ENCODE measurements at places on chromosomes 16 and 17.

- DNase-seq, result no peak
These were observed 1503.7 kb downstream of the CDH11 start for GRCh38 chr16:63617990-63618763.

GRCh38 chr17:31003225-31003866, 32.5 kb downstream of the RNF135 start:
- no peak for DNase-seq

DNA sequence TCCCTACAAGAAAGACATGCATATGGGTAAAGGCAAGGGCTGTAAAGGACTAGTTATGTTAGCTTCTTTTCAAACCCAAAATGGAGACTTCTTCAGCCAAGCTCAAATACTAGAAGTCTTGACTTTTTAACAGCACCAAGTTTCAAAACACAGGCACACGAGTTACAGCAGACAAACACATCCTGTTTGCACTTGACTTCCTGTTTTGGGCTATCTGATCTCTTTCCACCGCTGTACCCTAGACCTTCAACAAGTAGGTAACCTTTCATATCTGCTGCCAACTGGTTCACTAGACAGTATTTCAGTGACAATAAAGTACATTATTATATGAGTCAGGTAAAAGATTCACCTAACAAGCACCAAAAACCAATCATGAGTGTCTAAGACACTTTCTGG, 12.3 kb downstream of the RFFL start:
- peak; percentile 84 for DNase-seq

- DNase-seq, result no peak
These were observed 5.0 kb upstream of the MAPK3 start for GRCh38 chr16:30127993-30128392.

GRCh38 chr16:21197112-21197511, 14.3 kb downstream of the ZP2 start:
- no peak for DNase-seq

DNA sequence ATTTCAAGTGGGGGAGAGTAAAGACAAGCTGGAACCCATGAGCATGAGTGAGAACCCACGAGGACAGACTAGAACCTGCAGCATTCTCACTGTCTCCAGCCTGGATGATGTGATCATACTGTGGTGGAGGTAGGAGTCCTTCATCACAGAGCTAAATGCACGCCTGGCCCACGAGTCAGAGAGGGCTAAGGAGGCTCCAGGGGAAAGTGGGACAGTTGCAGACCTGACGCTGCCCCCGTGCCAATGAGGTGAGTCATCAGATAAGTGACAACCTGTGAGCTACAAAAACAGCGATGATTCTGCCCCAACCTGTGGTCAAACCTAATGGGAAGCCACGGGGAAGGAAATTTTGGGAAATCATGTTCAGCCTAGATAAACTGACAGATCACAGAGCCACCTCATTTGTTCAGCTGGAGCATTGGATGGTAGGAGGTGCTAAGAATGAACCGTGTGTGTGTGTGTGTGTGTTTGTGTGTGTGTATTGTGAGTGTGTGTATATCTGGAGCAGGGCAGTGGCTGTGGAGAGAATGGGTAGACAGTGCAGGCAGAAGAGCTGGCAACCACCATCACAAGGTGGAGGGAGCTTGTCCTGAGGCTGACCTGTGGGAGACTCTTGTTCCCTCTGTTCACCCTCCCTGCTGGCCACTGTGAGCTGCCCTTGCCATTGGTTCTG, 131.8 kb downstream of the UTP18 start:
- no peak for DNase-seq

- no peak for DNase-seq
These were observed 5.5 kb downstream of the CCDC182 start for GRCh38 chr17:57739402-57740234.

DNA sequence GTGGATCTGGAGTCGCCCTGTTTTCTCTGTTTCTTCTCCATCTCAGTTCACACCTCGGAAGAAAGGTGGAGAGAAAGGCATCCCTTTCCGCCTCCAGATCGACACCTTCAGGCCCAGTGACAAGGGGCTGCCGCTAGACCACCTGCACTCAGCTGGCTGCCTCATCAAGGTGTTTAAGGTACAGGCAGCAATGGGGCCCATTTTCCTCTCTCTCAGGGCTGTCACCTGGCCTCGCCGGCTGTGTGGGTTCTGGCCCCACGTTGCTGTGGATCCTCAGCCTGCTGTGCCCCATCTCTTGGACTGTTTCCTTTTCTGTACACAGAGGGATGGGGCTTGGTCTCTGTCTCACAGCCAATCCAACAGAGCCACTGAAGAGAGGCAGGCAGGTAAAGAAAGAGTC, 17.4 kb upstream of the STAC2 start:
- no peak for DNase-seq

GRCh38 chr17:27888945-27889344, 4.2 kb downstream of the LYRM9 start:
- no peak for DNase-seq

DNA sequence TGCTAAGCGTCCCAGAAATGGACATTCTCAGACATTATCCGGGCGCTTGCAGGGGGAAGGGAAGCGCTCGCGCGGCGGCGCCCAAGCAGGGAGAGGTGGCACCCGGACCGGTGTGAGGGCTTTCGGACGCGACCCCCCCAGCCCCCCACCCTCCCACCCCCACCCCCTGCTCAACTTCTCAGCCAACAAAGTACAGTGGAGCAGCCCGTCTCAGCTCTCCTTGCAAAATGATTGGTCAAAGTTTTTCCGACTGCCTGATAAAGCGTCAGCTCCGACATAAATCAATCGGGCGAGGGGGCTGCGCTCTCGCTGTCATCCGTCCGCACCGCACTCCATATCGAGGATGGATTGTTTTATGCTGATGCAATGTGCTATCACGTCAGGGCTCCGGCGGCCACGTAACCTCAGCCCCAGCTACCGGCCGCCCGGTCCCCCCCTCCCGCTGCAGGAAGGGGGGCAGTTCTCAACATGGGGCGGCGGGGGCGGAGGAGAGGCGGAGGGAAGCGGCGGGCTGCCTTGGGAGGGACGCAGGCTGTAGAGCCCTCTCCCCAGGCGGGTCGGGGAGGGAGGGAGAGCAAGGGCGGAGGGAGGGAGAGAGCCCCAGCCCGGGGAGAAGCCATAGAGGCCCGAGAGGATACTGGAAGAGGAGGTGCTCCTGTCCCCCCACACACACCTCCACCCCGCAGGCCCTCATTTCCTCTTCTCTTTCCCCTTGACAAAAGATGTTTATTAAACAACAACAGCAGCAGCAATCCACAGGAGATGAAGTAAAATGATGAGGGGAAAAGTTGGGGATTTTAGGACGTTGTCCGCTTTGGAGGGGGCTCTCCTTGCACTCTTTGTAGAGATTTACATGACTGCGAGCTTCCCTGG, at the start of gene HOXB9:
Gene HOXB9 (minus strand): TSS at position 114 of the 873 bp plus-strand sequence. CDS start 89 bp downstream, at position 25.
- no peak for DNase-seq

- no peak for DNase-seq
These were observed 176.9 kb upstream of the GSE1 start for GRCh38 chr16:85436207-85436606.

DNA sequence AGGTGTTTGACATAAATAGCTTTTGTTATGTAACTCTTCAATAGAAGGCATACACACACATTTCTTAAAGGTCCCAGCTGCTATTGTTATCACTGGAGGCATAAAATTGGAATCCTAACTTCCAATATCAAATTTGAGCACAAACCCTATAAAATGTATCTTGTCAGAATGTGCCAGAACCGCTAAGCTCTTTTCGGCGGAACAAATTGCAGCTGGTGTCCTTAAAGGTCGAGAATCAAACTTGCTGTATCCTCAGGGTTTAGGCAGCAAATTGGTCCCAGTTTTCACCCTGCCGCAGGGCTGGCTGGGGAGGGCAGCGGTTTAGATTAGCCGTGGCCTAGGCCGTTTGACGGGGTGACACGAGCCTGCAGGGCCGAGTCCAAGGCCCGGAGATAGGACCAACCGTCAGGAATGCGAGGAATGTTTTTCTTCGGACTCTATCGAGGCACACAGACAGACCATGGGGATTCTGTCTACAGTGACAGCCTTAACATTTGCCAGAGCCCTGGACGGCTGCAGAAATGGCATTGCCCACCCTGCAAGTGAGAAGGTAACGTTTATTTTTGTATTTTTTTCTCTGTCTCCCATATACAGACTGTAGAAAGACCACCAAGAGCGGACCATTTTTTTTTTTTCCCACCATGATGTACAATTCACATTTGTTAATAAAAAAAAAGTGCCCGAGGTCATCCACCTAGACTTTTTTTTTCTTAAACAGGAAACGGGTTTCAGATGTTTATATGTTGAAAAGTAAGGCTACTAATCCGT, 297.1 kb downstream of the IRF8 start:
- no peak for DNase-seq

- DNase-seq, result peak; percentile 31
These were observed 4.3 kb upstream of the SGF29 start for GRCh38 chr16:28549301-28549899.

- no peak for DNase-seq
These were observed 37.1 kb downstream of the AMFR start for GRCh38 chr16:56388209-56388608.

- DNase-seq, result no peak
These were observed 82.7 kb downstream of the PGS1 start for GRCh38 chr17:78460951-78461798.

- no peak for DNase-seq
These were observed 317.6 kb downstream of the CBLN1 start for GRCh38 chr16:48963901-48964615.

- DNase-seq, result no peak
These were observed 95.6 kb upstream of the HLF start for GRCh38 chr17:55168958-55169687.

GRCh38 chr16:86863609-86864008, 285.3 kb downstream of the FOXL1 start:
- no peak for DNase-seq

DNA sequence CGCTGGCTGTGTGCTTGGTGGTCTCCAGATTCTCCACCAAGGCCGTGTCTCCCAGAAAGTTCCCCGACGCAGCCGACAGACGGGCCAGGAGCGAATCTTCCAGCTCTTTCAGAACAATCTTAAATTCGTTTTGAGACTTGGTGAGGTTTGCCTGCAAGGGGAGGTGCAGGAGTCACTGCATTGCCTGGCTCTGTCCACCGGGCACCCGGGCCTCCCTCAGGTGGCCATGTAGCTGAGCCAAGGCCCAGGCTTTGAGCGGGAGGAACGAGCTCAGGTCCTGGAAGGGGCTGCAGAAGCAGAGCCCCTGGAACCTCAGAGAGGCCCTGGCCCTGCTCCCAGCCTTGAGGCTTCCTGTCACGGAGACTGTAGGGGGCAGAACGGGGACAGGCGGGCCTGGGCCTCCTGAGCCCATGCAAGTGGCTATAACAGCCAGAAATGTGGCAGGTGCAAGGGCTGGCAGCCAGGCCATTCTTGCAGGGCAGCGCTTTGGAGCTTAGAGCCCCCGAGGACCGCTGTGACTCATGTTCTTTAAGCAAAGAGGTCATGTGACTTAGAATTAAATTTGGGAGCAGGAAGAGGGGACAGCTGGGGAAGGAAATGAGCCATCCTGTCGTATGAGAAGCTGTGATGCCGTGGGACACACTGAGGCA, 72.4 kb downstream of the PGS1 start:
- DNase-seq, result no peak

DNA sequence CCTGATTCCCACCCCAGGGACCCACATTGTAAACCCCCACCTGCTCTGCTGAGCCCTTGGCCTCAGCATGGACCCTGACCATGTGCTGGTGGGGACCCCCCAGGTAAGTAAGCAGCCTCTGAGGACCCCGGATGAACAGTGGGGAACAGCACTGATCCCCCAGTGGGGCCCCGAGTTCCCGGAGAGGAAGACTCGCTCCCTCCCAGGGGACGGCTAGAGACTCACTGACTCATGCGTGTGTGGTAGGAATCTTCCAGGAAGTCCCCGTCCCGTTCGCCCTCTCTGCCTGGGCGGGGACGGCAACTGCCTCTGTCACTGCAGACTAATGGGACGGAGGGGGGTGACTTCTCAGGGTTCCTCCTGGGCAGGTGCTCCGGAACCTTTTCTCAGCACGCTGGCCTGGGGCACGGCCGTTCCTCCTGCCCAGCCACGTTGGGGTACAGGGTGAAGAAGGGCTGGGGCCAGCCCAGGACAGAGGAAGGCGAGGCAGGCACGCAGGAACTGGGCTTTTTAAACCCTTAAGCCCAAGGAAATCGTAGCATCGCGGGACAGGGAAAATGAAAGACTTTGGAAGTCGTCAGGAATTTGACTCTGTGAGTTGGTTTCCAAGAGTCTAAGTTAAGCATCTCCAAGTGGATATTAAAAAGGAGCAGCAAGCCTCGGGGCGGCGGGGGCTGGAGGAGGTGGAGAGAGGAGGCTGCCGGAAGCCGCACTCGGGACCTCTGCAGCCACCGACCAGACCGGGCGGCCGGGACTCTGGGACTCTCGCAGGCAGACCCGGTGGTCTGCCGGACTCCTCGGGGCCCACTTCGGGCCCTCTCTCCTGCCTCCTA, 178.7 kb downstream of the SEC14L1 start:
- DNase-seq, result peak; percentile 65

- no peak for DNase-seq
These were observed 10.0 kb downstream of the SALL1 start for GRCh38 chr16:51141106-51141505.

DNA sequence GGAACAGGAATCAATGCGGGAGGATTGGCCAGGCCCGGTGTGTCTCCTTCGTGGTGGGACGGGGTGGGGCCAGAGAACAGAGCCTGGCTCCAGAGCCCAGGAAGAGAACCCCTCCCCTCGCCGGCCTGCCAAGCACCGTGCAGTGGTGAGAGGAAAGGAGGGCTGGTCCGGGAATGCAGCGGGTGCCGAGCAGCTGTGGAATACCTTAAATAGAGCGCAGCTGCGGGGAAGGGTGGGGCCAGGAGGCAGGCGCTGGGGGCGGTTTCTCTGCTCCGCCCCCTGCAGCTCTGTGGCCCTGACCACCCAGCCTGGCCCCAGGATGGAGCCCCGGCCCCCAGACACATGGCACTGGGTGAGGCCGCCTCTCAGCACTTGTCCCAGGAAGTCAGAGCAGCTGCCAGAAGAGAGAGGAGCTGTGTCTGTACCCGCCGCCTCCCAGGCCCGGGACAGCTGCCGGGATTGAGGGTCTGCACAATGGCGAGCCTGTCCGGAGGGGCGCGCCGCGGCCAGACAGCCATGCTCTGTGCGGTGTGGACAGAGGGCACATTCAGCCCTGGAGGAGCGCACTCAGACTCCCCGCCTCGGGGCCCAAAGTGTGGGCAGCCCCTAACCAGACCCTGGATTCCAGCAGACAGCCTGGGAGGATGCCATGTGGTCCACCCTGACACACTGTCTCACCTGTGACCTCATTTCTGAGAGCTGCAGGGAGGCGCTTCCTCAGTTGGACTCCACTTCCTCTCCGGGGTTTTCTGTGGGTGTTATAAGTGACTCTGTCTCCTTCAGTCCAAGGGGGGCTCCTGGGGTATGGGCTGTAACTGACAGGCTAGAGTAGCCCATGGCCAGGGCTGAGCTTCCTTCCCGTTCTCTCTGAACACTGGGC, 268.8 kb downstream of the SEC14L1 start:
- no peak for DNase-seq

DNA sequence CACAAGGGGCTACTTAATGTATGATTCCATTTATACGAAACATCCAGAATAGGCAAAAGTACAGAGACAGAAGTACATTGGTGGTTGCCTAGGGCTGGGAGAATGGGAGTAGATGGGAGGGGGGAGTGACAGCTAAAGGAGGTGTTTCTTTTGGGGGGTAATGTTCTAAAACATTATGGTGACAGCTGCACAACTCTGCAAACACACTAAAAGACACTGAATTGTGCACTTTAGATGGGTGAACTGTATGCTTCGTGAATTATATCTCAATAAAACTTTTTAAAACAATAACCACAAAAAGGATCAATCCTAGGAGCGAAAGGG, 661 bp downstream of the LYRM9 start:
- no peak for DNase-seq

All from CD4-positive, alpha-beta T cell treated with Interleukin-6 at 100 ng/mL for 8 hours (primary cell).